ENCODE measurements at places on chromosomes 16 and 17.

- no peak for DNase-seq
Measured at GRCh38 chr16:30561089-30561816, 3.1 kb upstream of the ZNF764 start.

DNA sequence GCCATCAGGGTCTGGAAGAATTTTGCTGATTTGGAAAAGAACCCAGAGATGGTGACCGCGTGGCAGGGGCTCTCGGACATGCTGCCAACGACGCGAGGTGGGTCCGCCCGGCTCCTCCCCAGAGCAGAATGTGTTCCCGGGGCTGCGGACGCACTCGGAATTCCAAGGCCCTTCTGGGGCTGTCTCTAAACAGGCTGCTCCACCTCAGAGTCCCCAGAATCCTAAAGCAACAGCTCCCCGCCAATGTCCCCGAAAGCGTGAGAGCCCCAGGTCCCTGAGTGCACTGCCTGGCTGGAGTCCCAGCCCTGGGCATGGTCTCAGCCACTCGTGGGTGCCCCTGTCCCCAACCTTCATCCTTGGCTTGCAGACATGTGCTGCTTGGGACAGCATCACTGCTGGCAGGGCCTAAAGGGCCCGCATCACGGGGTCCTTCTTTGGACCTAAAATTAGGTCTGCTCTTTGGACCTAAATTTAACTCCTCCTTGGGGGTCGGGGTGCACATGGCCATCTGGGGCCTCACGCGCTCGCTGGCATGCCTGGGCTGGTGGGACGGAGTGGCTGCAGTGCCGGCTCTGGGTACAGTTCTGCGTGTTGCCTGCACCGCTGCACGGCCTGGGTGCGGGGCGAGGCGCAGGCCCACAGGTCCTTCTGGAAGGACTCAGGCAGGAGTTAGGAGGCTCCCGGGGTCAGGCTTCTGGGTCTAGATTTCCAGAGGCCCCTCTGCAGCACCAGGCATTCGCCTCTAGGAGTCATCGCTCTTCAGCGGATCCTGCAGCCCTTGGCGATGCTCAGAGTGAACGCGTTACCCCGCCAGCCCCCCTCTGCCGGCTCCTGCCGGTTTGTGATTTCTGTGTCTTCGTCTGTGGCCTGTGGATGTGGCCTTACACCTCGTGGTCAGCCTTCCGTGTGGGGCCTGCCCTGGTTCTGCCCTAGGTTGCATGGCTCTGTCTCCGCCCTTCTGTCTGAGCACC, 41.9 kb upstream of the CHMP6 start:
- DNase-seq, result no peak

DNA sequence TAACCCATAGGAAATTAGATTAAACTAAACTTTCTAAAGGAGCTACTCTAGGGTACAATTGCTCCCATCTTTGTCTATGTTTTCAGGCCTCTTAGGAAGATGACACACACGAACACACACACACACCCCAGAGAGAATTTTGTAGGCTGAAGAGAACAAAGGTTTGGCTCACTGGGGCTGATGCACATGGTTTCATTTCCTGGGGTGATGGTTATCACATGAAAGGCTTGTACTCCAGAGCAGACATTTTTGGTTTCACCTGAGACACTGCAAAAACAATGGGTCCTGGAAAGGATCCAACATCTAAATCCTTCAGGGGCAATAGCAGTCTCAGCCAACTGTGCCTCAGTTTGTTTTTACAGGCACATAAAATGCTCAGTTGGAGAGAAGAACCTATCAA, 62.8 kb downstream of the GRB7 start:
- DNase-seq, result no peak

DNA sequence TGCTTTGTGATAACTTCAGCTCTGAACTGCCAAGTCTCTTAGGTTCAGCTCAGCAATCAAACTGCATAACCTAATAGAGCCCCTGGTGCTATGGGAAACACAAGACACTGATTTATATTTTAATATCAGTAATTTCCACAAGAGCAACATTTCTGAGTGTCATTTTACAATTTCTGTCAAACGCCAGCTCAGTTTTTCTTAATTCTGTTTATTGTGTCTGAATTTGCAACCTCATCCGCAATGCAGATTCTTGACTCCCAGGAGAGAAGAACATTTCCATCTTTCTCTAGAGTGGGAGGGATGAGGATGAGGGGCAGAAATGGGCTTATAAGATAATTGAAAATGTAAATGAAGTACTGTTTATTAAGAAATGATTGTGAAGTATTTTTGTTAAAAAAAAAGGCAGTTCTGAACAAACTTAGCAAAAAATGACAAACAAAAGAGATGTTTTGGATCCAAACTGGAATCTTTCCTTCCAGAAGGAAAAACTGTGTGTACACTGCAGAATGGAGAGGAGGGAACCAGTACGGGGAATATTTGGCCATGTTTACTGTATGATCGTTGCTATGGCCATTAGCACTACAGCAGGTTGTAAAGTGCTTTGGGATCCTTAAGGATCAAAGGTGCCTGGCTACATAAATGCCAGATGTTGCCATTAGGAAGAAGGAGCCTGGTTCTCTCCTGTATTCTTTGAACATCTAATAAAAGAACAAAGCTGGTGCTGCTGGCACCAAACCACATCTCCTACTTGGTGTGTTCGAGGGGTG, 7.4 kb upstream of the PMFBP1 start:
- DNase-seq, result no peak

GRCh38 chr16:28875134-28876018, 2.9 kb upstream of the ATP2A1 start:
- no peak for DNase-seq

DNA sequence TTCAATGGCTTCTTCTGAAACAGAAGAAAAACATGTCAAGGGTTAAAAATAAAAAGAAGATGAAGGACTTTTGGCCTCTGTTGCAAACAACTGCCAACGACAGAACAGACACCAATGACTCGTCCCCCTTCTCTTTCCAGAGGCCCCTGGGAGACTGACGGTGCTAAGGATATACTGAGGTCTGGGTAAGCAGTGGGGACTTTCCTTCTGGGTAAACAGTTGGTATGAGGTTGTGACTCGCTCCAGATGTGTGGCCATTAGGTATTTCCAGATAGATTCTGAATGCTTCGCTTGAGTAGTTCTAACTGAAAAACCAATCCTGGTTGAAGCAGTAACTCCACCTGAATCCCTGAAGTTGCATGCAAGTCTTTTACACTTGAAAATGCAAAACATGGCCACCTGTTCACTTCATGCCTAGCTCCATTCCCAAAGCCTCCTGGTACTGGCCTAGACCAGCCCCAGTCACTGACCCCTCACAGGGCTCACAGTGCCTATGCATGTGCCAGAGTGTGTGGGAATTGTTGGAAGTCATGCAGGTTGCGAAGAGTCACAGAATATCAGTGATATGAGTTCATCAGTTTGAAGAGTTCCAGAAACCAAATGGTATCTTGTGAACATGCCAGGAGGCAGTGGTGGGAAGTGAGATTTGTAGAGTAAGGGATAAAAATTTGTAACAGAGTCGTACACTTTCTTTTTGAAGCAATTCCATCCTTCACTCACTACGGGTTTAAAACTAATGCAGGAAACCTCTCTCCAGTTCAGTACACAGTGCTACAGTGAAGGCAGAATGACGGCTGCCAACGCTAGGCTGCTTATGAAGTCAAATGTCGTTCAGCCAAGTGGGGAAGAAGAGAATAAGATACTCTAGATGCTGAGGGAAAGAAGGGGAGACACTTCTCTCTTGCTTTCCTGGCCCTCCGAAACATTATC, 217.8 kb downstream of the ZFHX3 start:
- no peak for DNase-seq

GRCh38 chr17:73301369-73301768, 10.4 kb downstream of the CDC42EP4 start:
- no peak for DNase-seq

DNA sequence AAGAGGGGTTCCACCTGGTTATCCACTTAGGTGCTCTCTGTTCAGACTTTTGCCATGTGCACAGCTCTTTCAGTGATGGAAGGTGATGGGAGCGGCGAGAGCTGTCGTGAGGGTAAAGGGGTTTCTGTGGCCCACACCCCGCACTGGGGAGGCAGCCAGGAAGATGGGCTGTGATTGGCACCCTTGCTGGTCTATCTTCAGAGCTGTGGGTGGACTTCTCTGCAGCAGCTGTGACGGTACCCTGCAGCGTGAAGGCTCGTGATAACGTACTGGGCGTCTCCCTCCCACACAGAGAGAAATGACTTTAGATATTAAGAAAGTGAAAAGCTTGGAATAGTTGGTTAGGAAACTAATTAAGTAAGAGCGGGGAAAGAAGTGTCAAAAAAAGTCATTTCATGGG, 45.8 kb downstream of the MPRIP start:
- DNase-seq, result no peak

DNA sequence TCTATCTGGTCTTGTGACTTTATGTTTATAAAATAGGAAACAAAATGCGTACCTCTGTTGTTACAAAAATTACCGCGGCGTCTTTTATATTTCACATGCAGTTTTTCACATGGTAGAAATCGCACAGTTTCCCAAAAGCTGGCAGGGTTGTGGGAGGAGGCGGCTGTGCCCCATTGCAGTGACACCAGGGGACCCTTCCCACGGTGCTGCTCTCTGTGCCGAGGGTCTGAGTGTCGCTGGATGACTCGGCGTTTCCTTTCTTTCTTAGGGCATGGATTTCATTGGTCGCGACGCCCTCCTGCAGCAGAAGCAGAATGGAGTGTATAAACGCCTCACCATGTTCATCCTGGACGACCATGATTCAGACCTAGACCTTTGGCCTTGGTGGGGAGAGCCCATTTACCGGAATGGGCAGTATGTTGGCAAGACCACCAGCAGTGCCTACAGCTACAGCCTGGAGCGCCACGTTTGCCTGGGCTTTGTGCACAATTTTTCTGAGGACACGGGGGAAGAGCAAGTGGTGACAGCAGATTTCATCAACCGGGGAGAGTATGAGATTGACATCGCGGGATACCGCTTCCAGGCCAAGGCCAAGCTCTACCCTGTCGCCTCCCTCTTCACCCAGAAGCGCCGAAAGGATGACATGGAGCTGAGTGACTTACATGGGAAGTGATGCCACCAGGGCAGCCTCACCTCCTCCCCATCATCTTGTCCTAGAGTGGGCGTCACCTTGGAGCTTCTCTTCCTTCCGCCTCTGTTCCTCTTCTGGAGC, 17.2 kb upstream of the CLEC18C start:
- no peak for DNase-seq

DNA sequence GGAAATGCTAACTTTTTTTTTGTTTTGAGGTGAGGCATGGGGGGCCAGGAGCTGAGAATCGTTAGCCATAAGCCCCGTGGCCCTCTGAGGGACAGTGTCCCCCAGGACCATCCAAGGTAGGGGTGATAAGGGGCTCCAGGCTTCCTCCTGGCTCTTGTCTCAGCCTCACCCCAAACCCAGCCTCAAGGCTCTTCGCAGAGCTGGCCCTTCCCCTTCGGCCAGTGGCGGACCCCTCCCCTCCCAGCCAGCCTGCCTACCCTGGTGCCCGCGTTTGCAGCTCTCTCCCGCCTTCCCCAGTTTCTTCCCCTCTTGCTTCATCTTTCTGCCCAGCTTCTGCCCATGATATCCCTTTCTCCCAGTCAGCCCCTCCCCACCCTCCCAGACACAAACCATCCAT, 22.7 kb upstream of the ATP2A3 start:
- DNase-seq, result no peak

GRCh38 chr17:79841369-79842135, 2.3 kb upstream of the CBX4 start:
- peak; percentile 39 for DNase-seq

DNA sequence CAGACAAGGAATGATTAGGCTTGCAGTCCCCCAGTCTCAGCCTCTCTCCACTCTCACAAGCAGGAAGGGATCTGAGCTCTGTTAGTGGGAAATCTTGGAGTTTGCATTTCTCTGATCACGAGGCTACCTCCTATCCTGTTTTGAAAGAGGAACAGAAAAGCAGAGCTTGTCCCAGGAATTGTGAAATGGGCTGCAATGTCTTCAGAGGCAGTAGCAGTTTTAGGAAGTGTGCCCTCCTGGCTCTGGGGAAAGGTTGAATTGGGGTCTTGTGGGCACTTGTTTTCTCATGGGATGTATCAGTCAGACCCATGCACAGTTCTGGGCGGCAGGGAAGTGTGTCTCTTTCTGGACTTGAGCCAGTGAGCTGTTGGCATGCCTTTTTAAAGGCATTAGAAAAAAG, 22.8 kb downstream of the NUP85 start:
- no peak for DNase-seq

DNA sequence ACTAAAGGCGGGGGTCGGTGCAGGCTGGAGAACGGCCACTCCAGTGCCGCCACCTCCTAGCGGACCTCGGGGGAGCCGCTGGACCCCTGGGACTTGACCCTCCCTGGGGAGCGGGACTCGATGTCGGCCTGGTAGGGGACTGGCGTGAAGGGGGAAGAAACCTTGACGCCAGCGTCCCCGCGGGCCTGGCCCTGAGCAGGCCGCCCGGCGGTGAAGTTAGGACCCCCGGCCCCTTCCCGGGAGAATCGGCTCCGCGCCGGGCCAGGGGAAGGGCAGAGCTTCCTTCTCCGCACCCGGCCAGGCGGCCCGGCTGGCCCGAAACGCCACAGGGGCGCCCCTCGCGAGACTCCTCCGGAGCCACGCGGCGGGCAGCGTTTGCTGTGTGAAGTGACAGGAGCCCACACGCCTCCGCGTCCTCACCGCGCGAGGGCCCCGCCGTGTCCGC, 389 bp downstream of the DUS1L start:
- DNase-seq, result peak; percentile 50

- no peak for DNase-seq
Measured at GRCh38 chr17:80624864-80625263, 80.2 kb downstream of the RPTOR start.

DNA sequence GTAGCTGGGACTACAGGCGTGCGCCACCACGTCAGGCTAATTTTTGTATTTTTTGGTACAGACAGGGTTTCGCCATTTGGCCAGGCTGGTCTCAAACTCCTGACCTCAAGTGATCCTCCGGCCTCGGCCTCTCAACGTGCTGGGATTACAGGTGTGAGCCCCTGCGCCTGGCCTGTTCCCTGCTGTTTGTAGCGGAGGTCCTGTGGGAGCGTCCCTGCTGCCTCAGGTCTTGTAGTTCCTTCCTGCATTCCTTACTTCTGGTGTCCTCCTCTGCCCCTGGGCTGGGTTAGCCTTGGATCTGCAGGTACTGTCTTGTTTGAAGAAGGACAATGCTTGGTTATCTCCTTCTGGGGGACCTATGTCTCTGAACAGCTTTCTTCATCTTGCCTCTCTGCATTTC, 23.6 kb upstream of the G6PC1 start:
- DNase-seq, result no peak

DNA sequence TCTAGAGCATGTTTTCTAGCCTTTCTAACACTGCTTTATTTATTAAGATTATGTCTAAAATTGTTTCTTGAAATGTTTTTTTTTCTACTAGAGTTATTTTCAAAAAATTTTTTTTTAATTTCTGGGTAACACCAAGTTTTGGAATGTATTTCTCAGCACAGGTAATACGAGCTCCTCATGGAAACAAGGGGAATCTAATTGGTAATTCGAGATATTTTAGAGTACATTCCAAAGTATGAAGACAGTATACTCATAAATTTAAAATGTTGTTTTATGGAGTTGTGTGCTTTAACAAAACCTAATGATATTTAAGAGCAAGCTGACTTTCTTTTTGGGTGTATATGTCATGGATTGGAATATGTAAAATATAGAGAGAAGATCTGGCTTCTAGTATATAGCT, 42.4 kb downstream of the OMG start:
- no peak for DNase-seq

- DNase-seq, result no peak
Measured at GRCh38 chr17:55219934-55220333, 44.8 kb upstream of the HLF start.

- DNase-seq, result no peak
Measured at GRCh38 chr17:81210868-81211267, 11.9 kb downstream of the CEP131 start.

GRCh38 chr16:51755039-51755501, 604.0 kb upstream of the SALL1 start:
- no peak for DNase-seq

GRCh38 chr16:50683689-50684374, 2.7 kb upstream of the SNX20 start:
- DNase-seq, result no peak

GRCh38 chr17:31294820-31295488, 2.1 kb downstream of the OMG start:
- DNase-seq, result no peak
